Heart left ventricle (tissue), 16 donors: ENCODE measurements at places on chromosomes 5 and 9. TPM values are rescaled to one million over a fixed set of nuclear protein-coding genes. Genes with fewer than 3 reads are reported as not detected.

The RGS7BP gene
- polyA plus RNA-seq = 0.32 TPM

The TXNDC15 gene
- 129 TPM for polyA plus RNA-seq

The ARHGEF39 gene
- 0.12 TPM for polyA plus RNA-seq

The TYRP1 gene
- polyA plus RNA-seq = 15.6 TPM

The FOXD4L6 gene
- polyA plus RNA-seq = not detected

DNA sequence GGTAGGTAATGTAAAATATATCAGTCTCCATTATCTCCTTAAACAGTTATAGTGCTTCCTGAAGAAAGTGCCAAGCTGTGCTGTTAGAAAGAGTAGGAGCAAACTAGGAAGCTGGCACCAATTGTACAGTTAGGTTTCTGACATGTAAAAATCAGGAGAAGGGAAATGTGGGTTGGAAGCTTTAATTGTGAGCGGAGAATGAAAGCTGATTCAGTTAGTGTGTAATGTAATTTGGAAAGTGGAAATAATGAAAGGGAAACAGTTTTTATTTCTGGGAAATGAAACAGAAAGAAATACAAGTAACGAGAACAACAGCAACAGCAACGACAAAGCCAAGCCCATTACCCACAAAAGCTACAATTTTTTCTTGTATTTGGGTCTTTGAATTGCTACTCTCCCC lies 48.8 kb upstream of the JAK2 start:
- DNase-seq = no peak

DNA sequence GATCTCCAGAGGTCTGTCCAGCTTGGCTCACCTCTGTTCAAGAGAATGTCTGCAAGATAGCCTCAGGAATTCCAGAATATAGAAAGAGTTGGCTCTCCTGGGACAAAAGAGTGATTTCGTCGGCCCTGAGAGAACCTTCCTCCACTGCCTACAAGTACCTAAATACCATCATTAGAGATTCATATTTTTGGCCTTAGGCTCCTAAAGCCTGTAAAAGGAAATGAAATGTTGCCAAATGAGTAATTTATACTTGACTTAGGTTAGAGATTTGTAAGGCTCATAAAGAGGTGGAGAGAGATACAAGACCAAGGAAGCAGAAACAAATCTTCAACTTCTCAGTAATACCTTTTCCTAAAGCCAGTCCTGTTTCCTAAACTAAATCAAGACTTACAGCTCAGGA lies 146.2 kb downstream of the CCDC192 start:
- no peak for DNase-seq

GRCh38 chr5:1294835-1295649 lies at the start of gene TERT:
TERT (minus strand) TSS chr5:1295068; CDS start chr5:1294989, 79 bp downstream.
- DNase-seq = no peak

- DNase-seq = no peak
These were observed 201.9 kb upstream of the ISL1 start for GRCh38 chr5:51181208-51181894.

DNA sequence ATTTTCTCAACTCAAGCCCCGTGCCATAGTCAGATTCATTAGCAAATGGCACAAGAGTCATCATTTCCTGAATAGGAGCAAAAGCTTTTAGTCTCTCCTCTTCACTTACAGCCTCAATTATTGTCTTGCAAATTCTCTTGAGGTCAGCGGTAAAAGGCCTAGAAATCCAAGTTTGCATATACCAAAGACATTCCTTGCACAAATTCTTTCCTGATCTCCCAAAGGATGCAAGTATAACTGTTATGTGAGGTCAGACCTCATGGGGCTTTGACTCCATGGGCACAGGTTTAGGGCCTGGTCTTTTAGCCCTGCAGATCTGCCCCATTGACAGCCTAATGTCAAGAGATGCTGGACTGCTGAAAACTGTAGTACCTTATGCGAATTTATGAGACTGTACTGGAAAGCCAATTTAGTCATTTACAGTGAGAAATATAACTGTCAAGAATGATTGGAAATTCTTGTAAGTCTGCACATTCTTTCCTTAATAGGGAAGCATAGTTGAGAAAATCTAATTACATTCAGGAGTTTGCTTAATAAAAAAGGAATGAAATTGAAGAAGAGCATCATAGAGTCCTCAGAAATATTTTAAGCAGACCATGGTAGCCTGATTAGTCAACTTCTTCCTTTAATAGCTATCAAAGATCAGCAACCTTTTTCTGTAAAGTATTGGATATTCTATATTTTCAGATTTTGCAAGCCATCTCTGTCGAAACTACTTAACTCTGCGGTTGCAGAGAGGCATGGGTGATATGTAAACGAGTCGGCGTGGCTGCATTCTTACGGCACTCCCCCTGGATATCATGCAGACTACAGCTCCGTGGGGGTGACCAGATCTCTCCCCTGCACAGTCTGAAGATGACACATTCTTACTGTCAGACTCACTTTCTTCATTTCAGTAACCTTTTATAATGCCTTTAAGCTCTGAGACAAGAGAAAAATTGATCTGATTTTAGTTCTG lies 45.2 kb downstream of the GCNT4 start:
- no peak for DNase-seq

DNA sequence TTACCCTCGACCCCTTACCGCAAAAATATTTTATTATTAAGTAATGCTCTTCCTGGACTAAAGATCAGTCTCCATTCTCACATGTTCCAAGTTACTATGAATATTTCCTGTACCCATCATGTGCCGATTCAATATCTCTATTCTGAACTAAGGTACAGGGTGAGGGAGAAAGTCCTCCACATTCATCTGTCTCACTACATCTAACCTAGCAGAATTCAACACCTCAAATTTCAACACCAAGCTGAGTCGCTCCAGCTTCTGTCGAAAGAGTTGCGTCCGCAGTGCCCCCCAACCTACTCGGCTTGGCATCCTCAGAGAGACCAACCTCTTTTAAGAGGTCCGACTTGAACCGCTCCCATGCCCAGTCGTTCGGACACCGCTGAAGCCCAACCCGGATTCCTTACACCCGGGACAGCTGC lies 1.0 kb downstream of the CERT1 start:
- no peak for DNase-seq
